Upper lobe of left lung (tissue), 6 donors: ENCODE measurements at places on chromosomes 1 and 21. TPM values are rescaled to one million over a fixed set of nuclear protein-coding genes. Genes with fewer than 3 reads are reported as not detected.

DNA sequence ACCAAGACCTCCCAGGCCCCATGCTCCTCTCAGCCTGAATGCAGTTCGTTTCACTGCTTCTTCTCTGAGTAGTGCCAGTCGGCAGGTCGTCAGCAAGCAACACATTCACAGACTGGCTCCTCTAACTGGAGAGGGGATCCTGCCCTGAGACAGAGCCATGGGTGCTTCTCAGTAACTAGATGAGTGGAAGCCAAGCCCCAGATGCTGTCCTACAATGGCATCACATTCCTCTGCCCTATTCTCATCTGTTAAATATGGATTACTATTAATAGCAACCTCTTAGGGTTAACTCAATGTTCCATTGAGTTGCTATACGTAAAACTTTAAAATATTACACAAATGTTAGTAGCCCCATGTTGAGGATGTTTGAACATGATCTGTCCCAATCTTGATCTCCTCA lies 84.2 kb upstream of the S1PR1 start:
- DNase-seq = no peak

DNA sequence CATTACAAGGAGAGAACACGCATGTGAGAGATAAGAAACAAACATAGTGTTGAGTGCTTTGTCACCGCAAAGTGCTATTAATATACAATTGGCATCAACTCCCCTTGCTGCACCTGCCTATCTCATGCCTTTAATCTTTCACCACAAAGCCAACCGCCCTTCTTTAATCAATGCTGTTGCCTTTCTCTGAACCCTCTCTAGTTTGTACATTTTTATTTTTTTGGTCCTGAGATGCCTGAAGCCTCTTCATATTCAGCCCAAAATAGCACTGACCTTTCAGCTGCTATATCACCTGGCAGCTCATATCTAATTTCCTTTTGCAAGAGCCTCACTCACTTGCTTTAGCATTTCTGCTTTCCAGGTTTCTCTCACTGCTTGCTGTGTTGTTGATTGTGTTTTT lies 504.7 kb downstream of the NUF2 start:
- no peak for DNase-seq

GRCh38 chr21:44924606-44925377 lies 4.1 kb upstream of the ITGB2 start:
- DNase-seq = no peak

GRCh38 chr1:165169028-165169427 lies 187.5 kb downstream of the LMX1A start:
- no peak for DNase-seq

GRCh38 chr1:165187031-165188009 lies 169.2 kb downstream of the LMX1A start:
- DNase-seq = no peak

- DNase-seq = peak; percentile 95
These were observed at the start of gene KDF1 for GRCh38 chr1:26959722-26960624. KDF1 (minus strand) TSS chr1:26960468; CDS start chr1:26952380, 8,088 bp downstream.

DNA sequence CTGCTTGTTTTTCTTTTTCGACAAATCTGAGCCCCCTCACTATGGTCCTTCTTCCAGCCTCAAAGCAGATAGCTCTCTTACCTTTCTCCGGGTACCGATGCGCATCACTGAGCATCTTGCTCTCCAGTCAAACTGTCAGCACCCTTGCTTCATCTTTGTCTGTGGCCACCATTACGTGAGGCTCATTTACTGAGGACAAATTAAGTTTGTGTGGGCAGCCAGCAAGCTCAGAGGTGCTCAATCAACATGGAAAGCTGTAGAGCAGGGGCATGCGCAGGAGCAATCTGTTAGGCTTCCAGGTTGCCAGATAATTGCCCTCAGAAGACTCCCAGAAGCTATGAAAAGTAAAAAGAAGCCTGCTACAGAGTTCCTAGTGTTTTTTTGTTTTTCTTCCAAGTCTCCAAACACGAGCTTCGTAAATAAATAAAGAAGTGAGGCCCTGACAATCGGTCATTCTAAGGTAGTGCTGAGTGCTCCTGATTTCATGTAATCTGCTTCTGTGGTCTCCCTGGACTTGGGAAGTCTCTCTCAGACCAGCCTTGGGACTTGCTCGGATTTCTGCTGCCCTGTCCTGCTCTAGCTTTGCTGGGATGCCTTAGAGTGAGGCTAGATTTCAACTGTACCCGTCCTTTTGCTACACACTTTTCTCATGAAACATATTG lies 1.8 kb downstream of the C1orf53 start:
- DNase-seq = no peak

GRCh38 chr1:31752952-31753475 lies 11.1 kb downstream of the ADGRB2 start:
- no peak for DNase-seq

- DNase-seq = no peak
These were observed 282.7 kb upstream of the ADGRL2 start for GRCh38 chr1:81517987-81518386.

GRCh38 chr21:40152476-40152875 lies 285.2 kb downstream of the PCP4 start:
- no peak for DNase-seq

GRCh38 chr1:17913326-17914115 lies 158.4 kb downstream of the ACTL8 start:
- DNase-seq = no peak

POLR3C gene
- total RNA-seq = 38.8 TPM

BGLAP gene
- 31.4 TPM for total RNA-seq

CYP4B1 gene
- 1,043 TPM for total RNA-seq

AIRE gene
- total RNA-seq = not detected

ZNF593OS gene
- not detected for total RNA-seq

TNFSF18 gene
- not detected for total RNA-seq

HLX gene
- total RNA-seq = 23.0 TPM
